ENCODE measurements at places on chromosomes 2 and 18.

DNA sequence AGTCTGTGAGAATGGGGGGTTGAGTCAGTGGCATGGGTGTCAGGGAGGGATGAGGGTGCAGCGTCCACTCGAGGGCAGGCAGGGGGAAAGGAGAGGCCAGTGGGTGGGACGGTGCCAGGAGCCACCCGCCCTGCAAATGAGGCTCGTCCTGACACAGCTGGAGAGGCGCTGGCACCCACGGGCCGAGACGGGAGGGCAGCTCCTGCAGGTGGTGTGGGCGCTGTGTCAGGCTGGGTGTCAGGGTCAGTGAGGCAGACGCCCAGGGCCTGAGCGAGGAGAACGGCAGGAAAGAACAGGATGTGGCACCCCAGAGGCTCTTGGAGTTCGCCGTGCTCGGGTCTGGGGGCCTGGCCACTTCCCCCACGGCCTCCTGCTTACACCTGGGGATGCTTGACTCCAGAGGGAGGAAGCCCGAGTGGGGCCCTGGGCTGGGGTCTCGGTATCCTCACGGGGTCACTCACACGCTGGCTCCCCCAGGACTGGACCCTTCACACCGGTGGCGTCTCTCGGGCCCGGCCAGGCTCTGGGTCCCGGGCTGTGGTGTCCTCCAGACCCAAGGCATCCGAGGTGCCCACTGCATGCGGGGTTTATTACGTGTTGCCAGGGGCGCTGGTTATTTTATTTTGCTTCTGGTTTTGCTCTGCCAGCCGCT, 130.5 kb upstream of the CTDP1 start:
- DNase-seq = no peak

DNA sequence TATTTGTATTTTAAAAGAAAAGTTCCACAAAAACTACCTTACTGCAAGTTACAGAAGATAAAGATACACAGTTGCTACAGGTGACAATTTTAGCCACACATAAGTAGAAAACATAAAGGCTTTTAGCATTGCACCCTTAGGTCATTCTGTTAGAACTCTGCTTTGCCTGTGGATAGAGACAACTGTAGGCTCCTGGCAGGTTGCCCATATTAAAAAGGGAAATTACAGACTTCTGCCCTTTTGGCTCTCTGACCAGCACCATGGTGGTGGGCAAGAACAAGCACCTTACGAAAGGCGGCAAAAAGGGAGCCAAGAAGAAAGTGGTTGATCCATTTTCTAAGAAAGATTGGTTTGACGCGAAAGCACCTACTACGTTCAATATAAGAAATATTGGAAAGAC, 223.3 kb downstream of the MC4R start:
- DNase-seq = no peak

GRCh38 chr18:70128271-70128670, 77.2 kb downstream of the RTTN start:
- no peak for DNase-seq

- DNase-seq = no peak
Observed at GRCh38 chr18:79506191-79507075, 110.7 kb downstream of the NFATC1 start.

GRCh38 chr18:10408131-10408530, 46.3 kb upstream of the APCDD1 start:
- DNase-seq = no peak
